ENCODE measurements at places on chromosomes 2 and 18. TPM values are rescaled to one million over a fixed set of nuclear protein-coding genes. Genes with fewer than 3 reads are reported as not detected.

UGT1A8 gene
- total RNA-seq: not detected

EFEMP1 gene
- 364 TPM for total RNA-seq

SLC23A3 gene
- total RNA-seq: 1.5 TPM

SP5 gene
- total RNA-seq: not detected

ACTR2 gene
- total RNA-seq: 95.0 TPM

AP1S3 gene
- 3.5 TPM for total RNA-seq

HOXD4 gene
- 10.5 TPM for total RNA-seq

ARHGAP25 gene
- 1.3 TPM for total RNA-seq

MAB21L4 gene
- total RNA-seq: not detected

PLB1 gene
- 1.8 TPM for total RNA-seq
